T-helper 2 cell treated with Interferon-gamma antibody and Interleukin-4, amounts not matched to agents 5 μg/mL and 100 μg/mL, for 36 hours (primary cell): ENCODE measurements at places on chromosomes 11 and 22.
A peak's percentile ranks its signal among the peaks of the same experiment; 100 is the strongest.

GRCh38 chr11:17846852-17847453 lies 112.4 kb downstream of the KCNC1 start:
- no peaks in the 10 kb centered on the region for H3K27me3 ChIP-seq
- no peak overlapping the region for H3K27ac ChIP-seq
- H3K4me1 ChIP-seq, result no peaks in the 10 kb centered on the region
- no peaks in the 10 kb centered on the region for H3K36me3 ChIP-seq
- no peak for DNase-seq

GRCh38 chr11:35190804-35191348 lies 51.9 kb downstream of the CD44 start:
- DNase-seq, result no peak
- H3K4me1 ChIP-seq, result peaks cover 17% of the 10 kb centered on the region
- peaks cover 86% of the 10 kb centered on the region for H3K36me3 ChIP-seq
- no peaks in the 10 kb centered on the region for H3K27me3 ChIP-seq

- peak overlapping the region; percentile 99 for H3K4me3 ChIP-seq
- peak overlapping the region; percentile 98 for H3K27ac ChIP-seq
- H3K36me3 ChIP-seq, result peaks cover 23% of the 10 kb centered on the region
- H3K27me3 ChIP-seq, result no peaks in the 10 kb centered on the region
- DNase-seq, result no peak
- H3K4me1 ChIP-seq, result peaks cover 9% of the 10 kb centered on the region
These were observed 7.1 kb downstream of the SNU13 start for GRCh38 chr22:41681616-41682015.

- H3K36me3 ChIP-seq, result no peaks in the 10 kb centered on the region
- H3K4me1 ChIP-seq, result no peaks in the 10 kb centered on the region
- H3K27ac ChIP-seq, result no peak overlapping the region
- no peak for DNase-seq
- no peak overlapping the region for H3K4me3 ChIP-seq
These were observed 79.0 kb downstream of the CADM1 start for GRCh38 chr11:115425250-115425649.

- H3K36me3 ChIP-seq, result no peaks in the 10 kb centered on the region
- peaks cover 14% of the 10 kb centered on the region for H3K27me3 ChIP-seq
- no peak overlapping the region for H3K27ac ChIP-seq
- H3K4me3 ChIP-seq, result no peak overlapping the region
- H3K4me1 ChIP-seq, result no peaks in the 10 kb centered on the region
These were observed 9.0 kb downstream of the DTX4 start for GRCh38 chr11:59180907-59181306.

GRCh38 chr11:86091566-86091965 lies 22.7 kb upstream of the PICALM start:
- peaks cover 5% of the 10 kb centered on the region for H3K27me3 ChIP-seq
- no peak for DNase-seq
- H3K4me3 ChIP-seq, result no peak overlapping the region
- peaks cover 2% of the 10 kb centered on the region for H3K4me1 ChIP-seq
- no peak overlapping the region for H3K27ac ChIP-seq

DNA sequence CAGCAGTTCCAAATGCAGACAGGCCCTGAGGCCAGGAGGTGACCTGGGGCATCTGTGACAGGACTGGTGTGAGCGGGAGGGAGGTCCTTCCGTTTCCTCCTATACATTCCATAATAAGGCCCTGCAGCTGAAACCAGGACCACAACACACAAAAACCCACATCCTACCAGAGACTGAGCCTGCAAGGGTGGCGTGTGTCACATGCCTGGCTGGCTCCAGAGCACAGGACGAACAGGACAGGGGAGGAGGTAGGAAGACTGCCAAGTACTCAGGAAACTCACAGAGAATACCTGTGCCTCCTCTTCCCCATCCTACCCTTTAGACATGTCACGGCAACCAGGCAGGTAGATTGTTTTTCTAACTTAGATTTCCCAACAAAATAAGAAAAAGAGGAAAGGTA lies 103.9 kb downstream of the ARL14EP start:
- no peaks in the 10 kb centered on the region for H3K27me3 ChIP-seq
- H3K27ac ChIP-seq, result no peak overlapping the region
- no peak for DNase-seq
- H3K4me3 ChIP-seq, result no peak overlapping the region

- peaks cover 2% of the 10 kb centered on the region for H3K36me3 ChIP-seq
- H3K4me1 ChIP-seq, result no peaks in the 10 kb centered on the region
- no peak overlapping the region for H3K27ac ChIP-seq
- no peaks in the 10 kb centered on the region for H3K27me3 ChIP-seq
These were observed 18.8 kb upstream of the RBX1 start for GRCh38 chr22:40932396-40932795.

DNA sequence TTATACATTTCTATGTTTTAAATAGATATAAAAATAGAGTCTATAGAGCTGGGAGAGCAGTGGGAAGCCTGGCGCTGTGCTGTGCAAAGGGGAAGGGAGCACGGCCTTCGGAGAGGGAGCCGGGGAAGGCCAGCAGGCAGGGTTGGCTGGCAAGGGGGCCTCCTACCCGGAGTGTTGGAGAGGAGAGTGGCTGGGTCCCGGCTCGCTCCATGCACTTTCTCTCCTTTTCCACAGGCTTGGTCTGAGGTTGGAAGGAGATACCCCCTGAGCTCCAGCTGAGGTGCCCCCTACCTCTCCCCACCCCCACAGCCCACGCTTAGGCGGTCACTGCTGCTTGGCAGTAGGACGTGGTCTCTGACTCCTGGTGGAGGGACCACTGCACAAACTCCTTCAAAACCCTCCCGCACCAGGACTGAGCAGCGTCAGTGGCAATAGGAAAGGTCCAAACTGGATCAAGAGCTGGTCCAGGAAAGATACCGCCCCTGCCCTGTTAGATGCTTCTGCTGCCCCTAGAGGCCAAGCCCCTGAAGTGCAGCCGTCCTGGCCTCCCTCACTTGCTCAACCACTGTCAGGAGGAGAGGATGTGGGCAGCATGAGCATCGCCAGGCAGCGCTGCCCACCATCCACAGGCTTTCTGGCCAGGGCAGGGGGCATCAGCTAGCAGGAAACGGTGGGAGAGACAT lies 52.9 kb downstream of the SYT13 start:
- H3K27me3 ChIP-seq, result peaks cover 9% of the 10 kb centered on the region
- no peaks in the 10 kb centered on the region for H3K36me3 ChIP-seq
- DNase-seq, result peak; percentile 45
- no peak overlapping the region for H3K27ac ChIP-seq

- no peak overlapping the region for H3K4me3 ChIP-seq
- no peak for DNase-seq
- H3K27ac ChIP-seq, result no peak overlapping the region
These were observed 111.8 kb downstream of the SNX19 start for GRCh38 chr11:130804306-130805076.

DNA sequence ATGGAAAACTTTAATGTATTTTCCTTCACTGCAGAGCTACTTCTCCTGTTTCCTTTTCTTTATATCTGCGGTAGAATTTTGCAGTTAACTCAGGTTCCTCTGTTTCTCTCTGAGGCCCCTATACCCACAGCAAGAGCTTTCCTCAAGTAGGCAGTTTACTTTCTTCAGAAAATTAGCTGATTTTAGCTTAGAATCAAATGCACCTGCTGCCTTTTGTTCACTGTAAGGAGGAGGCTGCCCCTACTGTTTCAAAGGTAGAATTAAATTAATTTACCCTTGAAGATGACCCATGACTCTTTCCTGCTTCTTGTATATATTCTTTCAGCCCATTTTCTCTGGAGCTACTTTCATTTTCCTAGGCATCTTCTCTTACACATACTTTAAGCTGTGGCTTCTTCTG lies 68.7 kb upstream of the GDPD4 start:
- DNase-seq, result no peak
- H3K4me3 ChIP-seq, result no peak overlapping the region
- H3K27ac ChIP-seq, result no peak overlapping the region

DNA sequence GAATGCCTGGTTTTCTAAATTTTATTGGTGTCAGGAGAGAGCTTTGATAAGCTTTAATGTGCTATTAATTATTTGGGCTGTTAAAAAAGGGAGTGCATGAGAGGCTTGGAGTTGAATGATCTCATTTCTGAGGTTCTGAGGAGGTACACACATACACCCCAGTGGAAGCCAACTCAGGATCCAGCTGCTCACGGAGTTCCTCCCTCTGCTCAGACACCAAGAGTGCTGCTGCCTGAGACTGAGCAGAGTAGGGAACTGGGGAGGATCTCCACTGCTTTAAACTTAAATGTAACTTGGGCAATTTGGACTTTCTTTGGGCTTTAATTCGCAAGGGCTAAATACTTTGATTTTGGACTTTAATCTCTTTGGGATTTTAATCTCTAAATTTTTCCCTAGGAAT lies 414.4 kb upstream of the CADM1 start:
- H3K27ac ChIP-seq, result no peak overlapping the region
- DNase-seq, result no peak
- H3K27me3 ChIP-seq, result no peaks in the 10 kb centered on the region
- no peak overlapping the region for H3K4me3 ChIP-seq
- H3K36me3 ChIP-seq, result no peaks in the 10 kb centered on the region

GRCh38 chr11:6705905-6706535 lies 22.9 kb upstream of the MRPL17 start:
- DNase-seq, result no peak
- no peak overlapping the region for H3K4me3 ChIP-seq
- H3K4me1 ChIP-seq, result peaks cover 7% of the 10 kb centered on the region
- no peaks in the 10 kb centered on the region for H3K27me3 ChIP-seq
- H3K36me3 ChIP-seq, result peaks cover 6% of the 10 kb centered on the region

GRCh38 chr11:57546451-57546850 lies 9.1 kb downstream of the SMTNL1 start:
- peaks cover 25% of the 10 kb centered on the region for H3K36me3 ChIP-seq
- H3K27ac ChIP-seq, result no peak overlapping the region
- no peak overlapping the region for H3K4me3 ChIP-seq
- no peak for DNase-seq
- H3K4me1 ChIP-seq, result peaks cover 2% of the 10 kb centered on the region

DNA sequence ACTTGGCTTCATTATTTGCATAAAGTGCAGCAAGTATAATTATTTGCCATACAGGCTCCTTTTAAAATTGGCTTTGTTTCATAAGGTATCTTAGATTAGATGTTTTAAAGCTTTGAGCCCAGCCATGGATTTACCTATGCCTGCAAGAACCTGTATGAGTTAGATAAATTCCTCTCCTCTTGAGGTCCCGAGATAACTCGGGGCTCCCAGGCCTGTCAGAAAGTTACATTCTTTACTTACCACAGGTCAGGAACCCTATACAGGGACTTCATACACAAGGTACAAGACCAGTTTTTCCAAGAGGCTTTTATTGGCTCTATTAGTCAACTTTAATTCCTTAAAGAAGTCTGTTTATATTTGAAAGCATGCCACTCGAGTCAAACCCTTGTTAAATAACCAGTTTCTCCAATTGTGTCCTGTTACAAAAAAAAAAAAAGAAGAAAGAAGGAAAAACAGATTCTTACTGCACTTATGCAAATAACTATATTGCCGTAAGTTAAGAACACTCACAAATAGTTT lies 2.3 kb upstream of the C1QTNF6 start:
- H3K36me3 ChIP-seq, result peaks cover 17% of the 10 kb centered on the region
- DNase-seq, result no peak
- H3K27me3 ChIP-seq, result no peaks in the 10 kb centered on the region
- peaks cover 57% of the 10 kb centered on the region for H3K4me1 ChIP-seq

DNA sequence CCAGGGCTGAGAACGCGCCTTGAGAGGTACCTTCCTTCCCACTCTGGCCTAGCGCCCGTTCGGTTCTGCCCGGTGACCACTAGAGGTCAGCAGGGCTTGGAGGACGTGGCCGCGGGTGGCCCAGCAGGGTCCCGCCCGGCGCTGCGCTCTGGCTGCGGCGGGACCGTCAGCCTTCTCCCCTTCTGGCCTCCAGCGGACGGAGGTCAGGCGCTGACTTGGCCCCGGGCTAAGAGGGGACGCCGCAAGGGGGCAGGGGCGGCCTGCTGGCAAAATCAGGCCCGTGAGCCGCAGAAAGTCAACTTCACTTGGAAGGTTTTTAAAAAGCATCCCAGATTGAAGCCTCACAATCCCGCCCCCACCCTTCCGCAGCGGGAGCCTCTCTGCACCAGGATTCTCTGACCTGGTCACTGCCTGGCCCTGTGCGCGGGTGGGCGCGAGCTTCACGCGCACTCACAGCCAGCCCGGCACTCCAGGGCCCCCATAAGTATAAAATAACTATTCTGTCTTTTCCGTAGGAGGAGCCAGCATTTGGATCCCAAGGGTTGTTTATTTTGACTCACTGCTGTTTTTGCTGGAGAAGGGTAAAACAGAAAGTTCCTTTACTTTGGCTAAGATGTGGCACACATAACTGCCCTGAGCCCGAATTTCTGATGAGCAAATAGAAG lies 23.2 kb upstream of the ZBTB16 start:
- no peak overlapping the region for H3K4me3 ChIP-seq
- no peak overlapping the region for H3K27ac ChIP-seq
- peaks cover 5% of the 10 kb centered on the region for H3K4me1 ChIP-seq
- DNase-seq, result peak; percentile 42
- peaks cover 44% of the 10 kb centered on the region for H3K27me3 ChIP-seq

DNA sequence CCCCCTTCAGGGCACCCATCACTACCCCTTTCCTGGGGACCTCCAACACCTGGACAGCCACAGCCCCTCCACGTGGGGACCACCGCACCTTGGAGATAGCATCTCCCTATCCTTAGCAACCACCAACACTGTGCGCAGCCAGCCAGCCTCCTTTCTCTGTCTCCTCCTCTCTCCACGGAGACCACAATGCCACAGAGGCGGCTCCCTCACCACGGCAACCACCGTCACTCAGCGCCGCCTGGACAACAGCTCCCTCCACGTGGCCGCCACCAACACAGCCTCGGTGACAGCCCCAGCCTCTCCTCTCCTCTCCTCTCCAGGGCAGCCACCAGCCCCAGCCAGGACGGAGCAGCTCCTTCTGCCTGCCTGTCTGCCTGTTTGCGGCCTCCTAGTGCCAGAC lies 10.5 kb downstream of the ELFN2 start:
- H3K4me3 ChIP-seq, result peak overlapping the region; percentile 63
- H3K27ac ChIP-seq, result peak overlapping the region; percentile 43
- peak; percentile 41 for DNase-seq
- peaks cover 29% of the 10 kb centered on the region for H3K4me1 ChIP-seq
- no peaks in the 10 kb centered on the region for H3K36me3 ChIP-seq

DNA sequence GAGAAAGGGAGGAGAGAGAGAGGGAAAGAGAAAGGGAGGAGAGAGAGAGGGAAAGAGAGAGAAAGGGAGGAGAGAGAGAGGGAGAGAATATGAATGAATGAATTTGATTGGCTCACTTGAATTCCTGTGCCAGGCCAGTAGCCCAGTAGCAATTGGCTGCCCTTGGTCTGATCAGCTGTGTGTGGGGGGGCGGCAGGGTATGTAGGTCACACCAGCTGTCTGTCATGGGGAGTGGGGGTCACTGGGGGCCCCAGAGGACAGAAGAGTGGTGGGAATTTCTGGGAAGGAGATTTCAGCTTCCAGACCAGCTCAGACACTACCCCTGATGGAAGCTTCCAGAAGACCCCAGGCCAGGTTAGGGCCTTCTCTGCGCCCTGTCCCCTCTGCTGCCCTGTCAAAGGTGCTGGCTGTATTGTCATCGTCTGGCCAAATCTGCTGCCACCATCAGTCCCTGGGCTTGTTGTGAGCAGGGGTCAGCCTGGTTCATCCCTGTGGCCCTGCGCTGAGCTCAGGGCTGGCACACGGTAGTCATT lies 21.1 kb downstream of the MPPED1 start:
- no peaks in the 10 kb centered on the region for H3K36me3 ChIP-seq
- H3K4me1 ChIP-seq, result no peaks in the 10 kb centered on the region
- H3K4me3 ChIP-seq, result no peak overlapping the region
- H3K27ac ChIP-seq, result no peak overlapping the region

- H3K27ac ChIP-seq, result peak overlapping the region; percentile 94
- H3K27me3 ChIP-seq, result no peaks in the 10 kb centered on the region
- peaks cover 7% of the 10 kb centered on the region for H3K36me3 ChIP-seq
- H3K4me1 ChIP-seq, result peaks cover 16% of the 10 kb centered on the region
- peak overlapping the region; percentile 87 for H3K4me3 ChIP-seq
These were observed 54.2 kb downstream of the GRAMD4 start for GRCh38 chr22:46674367-46674781.
